Activated naive CD4-positive, alpha-beta T cell treated with Interleukin-2 at 50 U/mL for 16 hours (primary cell): ENCODE measurements at places on chromosomes 12 and 14.
A peak's percentile ranks its signal among the peaks of the same experiment; 100 is the strongest.

DNA sequence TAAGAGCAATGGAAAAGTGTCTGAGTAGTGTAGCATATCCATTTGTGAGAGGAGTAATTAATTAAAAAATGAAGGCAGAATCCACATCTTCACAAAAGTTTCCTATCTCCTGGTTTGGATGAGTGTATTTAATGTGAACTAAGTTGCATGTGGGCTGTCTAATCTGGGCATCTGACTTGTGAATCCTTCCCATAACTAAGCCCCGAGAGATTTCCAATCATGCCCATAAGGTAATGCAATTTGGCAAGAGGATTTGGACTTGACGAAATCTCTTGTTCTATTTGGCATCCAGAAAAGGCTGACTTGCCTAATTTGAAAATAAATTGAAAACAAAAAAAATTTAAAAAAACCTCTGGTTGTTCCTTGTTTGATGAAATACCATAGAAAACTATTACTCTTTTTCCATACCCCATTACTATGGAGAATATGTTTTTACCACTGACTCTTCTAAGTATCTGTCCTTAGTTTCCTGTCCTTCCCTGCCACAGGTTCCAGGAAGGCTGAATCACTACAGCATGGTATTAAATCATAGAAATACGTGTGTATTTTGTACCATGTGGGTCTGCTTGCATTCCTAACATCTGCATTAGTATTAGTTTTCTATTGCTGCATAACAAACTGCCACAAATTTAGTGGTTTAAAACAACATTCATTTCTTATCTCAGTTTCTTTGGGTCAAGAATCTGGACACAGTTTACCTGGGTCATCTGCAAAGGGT, 48.4 kb downstream of the ETV6 start:
- no peak for DNase-seq

DNA sequence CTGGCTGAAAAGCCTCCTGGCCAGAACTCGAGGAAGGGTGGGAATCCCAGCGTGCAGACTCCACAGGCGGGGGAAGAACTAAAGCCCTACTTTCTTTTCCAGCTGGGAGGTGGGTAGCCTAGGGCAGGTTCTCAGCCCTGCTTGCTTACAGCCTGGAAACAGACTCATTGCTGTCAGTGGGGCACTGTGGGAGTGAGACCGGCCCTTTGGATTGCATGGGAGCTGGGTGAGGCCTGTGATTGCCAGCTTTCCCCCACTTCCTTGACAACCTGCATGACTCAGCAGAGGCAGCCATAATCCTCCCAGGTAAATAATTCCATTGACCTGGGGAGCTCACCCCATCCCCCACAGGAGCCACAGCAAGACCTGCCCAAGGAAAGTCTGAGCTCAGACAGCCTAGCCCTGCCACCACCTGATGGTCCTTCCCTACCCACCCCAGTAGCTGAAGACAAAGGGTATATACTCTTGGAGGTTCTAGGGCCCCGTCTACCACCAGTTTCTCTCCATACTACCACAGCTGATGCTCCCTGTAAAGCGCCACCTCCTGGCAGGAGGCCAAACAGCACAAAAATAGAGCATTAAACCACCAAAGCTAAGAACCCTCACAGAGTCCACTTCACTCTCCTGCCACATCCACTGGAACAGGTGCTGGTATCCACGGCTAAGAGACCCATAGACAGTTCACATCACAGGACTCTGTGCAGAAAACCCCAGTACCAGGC, 294.1 kb downstream of the SEC23A start:
- no peak for DNase-seq

DNA sequence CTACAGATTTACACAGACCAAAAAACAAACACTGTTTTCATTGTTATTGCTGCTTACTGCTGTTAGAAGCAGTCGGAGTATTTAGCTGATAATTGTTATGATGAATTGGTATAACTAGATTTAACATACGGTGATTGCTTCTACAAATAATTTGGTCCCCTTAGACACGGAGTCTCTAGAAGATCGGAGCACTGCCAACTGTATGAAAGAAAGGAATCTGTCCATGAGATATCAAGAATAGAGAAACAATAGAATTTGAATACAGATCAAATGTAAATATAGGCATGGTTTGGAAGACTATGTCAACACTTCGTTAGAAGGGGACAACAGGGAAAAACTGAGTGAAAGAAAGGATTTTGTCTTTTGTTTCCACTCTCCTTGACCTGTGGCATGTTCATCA, 110.9 kb downstream of the PPP2R5E start:
- DNase-seq = no peak

DNA sequence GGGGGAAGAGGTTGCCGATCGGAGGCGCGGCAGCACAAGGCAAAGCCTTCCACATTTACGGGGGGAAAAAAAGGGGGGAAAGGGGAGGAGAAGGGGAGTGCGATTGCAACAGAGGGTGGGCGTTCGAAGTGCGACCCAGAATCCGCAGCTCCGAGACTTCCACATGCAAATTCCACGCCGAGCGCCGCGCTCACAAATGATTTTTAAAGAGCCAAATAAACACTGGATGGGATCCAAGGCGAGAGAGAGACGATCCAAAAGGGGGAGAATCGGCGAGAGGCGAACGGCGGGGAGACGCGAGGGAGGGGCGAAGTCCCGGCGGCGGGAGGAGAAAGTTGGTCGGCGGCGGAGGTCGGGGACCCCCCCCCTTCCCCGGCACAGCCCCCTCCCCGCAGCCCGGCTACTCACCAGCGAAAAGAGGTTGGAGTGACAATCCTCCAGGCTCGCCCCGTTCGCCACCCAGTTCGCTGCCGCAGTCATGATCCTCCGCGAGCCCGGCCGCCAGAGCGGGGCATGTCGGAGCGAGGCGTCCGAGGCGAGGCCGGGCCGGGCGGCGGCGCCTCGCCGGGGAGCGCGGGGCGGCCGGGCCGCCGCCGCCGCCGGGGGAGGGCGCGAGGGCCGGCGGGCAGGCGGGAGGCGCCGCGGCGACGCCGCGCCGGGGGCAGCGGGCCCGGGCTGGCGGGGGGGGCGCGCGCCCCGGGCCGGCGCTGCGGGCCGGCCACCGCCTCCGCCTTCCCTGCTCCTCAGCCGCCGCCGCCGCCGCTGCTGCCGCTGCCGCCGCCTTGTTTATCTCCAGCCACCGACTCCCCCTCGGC, 634 bp downstream of the MED13L start:
- peak; percentile 68 for DNase-seq

DNA sequence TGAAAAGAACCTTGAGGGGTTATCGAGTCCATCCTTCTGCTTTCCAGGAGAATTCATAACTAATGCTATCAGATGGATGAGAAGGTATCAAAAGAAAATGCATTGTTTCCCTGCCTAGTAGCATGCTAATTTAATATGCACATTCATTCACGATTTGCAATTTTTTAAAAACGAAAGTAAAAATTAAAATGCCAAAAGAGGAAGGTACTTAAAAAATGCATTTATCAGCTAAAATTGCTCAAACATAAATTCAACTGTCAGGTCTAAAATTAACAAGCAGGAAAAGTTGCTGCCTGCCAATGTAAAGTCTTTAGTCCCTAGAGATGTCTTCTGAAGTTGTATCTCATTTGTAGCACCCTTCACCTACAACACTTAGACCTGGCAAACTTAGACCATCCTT, 7.9 kb downstream of the ATF7 start:
- no peak for DNase-seq

DNA sequence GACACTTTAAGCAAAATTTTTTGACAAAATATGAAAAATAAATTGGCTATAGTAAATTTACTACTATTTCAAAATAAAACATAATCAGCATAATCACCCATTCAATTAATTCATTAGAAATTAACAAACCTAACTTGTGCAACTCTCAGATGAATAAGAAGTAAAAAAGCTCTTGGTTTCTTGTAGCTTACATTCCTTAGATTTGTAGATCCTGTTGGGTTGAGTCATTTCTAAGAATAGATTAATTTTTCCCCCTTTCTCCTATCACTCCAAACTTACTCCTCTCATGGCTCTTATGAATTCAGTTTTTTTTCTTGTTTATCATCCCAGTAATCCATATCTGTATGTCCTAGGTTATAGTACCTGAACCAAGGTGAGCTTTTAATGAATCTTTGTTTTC, 230.9 kb upstream of the LRIG3 start:
- DNase-seq = no peak

DNA sequence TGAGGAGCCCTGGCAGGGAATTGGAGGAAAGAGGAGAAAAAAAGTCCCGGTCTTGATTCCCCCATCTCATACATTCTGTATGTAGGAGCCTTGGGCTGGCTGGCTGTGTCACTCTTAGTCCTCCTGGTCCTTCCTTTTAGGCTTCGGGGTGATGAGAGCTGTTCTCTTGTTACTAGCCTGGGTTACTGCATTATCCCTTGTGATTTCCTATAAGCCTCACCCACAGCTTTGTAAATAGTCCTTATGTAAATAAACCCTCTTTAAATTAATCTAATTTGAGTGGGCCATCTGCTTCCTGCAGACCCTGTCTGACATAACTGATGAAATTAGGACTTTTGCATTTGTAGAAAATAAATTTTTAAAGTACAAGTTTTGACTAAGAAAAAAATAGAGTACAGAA, 19.2 kb downstream of the DNM1L start:
- DNase-seq = no peak

- no peak for DNase-seq
Observed at GRCh38 chr12:61934564-61934963, 325.6 kb upstream of the USP15 start.

DNA sequence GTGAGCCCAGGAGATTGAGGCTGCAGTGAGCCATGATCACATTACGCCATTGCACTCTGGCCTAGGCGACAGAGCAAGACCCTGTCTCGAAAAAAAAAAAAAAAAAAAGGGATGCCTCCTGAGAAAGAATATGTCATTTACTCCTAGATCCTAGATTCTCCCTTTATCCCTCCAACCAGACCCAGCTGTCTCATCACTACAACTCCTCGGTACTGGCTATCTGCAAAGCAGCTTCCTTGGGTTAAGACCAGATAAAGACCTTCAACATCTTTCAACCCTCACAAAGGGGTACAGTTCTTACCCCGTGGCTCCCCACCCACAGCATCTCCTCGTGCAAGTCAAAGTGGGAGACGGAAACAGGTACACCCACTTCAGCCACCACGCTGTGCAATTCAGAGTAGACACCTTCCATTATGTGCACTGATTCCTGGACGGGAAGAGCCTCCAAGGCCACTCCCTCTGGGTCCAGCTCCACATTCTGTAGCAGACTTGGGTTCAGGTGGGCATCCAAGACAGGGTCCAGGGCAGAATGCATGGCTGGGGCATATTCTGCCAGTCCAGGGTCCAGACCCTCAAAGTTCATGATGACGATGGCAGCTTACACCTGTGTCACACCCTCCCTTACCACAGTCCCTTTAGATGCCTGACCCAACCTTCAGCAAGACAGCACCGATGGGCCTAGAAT, 1.1 kb downstream of the PAN2 start:
- DNase-seq = no peak

DNA sequence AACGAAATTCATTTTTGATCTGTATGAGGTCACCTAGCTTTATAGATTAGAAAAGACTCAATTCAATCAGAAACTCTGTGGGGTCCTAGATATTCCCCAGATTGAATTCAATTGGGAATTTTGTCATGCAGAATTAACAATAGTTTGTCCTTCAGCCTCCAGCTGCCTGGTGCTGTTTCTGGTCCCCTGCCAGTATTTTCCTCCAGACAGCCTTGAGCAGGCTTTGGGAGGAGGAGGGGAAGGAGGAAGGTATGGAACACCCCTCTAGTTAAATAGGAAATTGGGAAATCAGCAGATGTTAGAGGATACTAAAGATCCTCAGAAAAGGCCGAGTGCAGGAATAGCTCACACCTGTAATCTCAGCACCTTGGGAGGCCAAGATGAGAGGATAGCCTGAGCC, 10.6 kb downstream of the GRIP1 start:
- no peak for DNase-seq

DNA sequence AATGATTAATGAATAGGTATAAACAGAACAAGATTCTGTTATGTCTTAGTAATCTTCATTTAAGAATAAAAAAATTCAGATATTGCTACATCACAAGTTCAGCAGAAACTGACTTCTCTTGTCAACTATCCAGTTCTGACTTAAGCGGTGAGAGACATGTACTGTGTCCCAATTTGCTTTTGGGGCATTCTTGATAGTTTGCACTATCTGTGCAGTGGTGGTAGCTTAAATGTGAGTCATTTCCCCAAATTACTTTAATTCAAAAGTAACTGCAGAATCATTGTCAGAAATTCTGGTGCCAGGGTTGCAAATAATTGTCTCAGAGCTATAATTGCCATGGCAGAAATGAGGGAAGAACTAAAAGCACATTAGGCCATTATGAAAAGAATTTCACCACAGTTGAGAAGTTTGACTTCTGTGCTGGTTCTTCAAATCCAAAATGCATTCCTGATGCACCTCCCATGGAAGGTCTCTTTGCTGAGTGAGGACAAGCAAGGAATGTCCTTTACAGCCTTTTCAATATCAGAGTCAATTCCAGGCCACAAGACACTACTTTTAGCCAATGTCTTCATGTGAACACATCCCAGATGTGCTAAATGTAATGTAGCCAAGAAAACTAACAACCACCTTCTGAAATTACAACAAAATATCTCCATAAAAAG, 304.7 kb downstream of the SSPN start:
- DNase-seq = no peak

DNA sequence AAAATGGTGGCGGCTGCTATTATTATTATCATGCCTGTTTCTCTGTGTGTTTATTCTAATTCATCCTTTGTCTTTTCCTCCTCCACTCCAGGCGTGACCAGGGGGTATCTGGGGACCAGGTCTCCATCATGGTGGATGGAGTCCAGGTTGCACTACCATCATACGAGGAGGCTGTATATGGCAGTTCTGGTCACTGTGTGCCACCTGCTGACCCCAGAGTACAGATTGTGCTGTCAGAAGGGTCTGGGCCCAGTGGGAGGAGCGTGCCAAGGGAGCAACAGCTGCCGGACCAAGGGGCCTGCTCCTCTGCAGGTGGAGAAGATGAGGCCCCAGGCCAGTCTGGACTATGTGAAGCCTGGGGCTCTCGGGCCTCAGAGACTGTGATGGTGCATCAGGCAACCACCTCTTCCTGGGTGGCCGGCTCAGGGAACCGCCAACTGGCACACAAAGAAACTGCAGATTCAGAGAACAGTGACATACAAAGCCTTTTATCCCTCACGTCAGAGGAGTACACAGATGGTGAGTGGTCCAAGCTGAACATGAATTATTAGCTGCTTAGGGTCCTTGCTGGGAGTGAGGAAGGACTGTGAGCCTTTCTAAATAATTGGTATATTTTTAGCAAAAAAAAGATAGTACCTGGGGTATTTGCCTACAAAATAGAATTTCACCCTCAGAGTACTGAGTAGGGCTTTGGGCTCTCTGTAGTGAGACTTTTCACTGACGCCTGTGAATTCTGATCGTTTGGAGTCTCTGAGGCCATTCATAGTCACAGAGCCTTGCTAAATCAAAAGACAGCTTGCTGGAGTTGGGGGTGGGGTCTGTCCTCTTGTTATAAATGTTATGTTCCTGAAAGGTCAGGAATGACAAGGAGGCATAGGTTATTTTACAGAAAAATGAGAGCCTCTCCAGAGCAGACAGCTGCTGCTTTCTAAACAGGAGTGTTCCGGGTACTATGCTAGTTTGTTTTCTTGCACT, 58.1 kb upstream of the SRSF5 start:
- DNase-seq = peak; percentile 42

- DNase-seq = no peak
Observed at GRCh38 chr14:79583738-79584408, 627.4 kb downstream of the DIO2 start.

- no peak for DNase-seq
Observed at GRCh38 chr14:75025082-75025481, 22.4 kb downstream of the EIF2B2 start.

GRCh38 chr14:68510201-68511128, 282.4 kb downstream of the ZFP36L1 start:
- no peak for DNase-seq

GRCh38 chr12:76533331-76533730, 26.2 kb downstream of the OSBPL8 start:
- DNase-seq = no peak

GRCh38 chr14:54776361-54777001, 126.1 kb downstream of the GCH1 start:
- DNase-seq = peak; percentile 78
